ENCODE measurements at places on chromosomes 13 and 19.
A peak's percentile ranks its signal among the peaks of the same experiment; 100 is the strongest.

GRCh38 chr13:106163426-106163825, 372.0 kb downstream of the EFNB2 start:
- DNase-seq: no peak

- no peak for DNase-seq
These were observed 10.5 kb downstream of the PEAK3 start for GRCh38 chr19:2271234-2272103.

DNA sequence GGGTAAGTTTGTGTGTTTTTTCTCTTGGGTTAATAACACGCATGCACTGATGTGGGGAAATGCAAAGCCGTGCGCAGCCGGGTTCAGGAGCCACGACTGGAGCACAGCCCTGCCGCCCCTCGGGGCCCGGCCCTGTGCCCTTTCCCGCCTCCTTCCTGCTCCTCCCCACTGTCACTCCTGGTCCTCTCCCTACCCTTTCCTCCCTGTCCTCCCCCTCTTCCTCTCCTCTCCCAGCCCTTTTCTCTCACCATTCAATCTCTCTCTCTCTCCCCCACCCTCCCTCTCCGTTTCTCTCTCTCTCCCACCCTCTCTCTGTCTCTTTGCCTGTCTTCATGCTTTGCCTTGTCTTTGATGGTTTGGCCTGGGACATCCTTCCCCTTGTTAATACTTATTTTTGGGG, 27.2 kb downstream of the PLEKHJ1 start:
- DNase-seq: no peak

- no peak for DNase-seq
These were observed 1.3 kb upstream of the A1BG start for GRCh38 chr19:58354478-58355030.

DNA sequence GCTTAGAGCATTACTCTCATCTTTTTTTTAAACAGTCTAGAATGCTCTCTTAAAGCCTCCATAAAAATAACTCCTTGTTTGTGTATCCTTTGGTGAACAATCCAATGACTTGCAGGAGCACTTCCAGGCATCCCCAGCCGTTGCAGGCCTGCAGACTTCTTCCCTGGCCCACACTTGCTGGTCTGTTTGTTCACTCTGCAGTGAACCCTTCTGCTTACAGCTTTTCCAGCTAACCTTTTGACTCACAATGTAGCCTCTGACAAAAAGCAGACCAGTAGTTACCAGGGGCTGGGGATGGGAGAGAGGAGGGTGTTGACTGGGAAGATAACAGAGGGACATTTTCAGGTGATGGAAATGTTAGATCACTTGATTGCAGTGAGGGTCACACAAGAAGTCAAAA, 9.1 kb downstream of the GPR42 start:
- no peak for DNase-seq

DNA sequence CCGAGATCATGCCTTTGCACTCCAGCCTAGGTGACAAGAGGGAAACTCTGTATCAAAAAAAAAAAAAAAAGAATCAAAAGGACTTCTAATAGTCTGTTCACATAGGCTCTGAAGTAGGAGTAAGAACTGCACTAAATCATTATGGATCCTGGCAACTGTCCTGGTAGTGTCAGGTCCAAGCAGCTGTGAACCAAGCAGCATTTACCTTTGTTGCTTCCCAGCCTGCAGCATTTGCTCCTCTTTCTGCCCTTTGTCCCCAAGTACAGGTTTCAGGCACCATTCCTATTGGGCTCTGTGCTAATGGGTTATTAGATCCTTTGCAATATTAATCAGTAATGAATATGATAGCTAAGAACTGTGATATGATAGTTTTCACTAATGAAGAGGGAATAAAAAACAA, 77.4 kb upstream of the NBEA start:
- DNase-seq: no peak

- DNase-seq: peak; percentile 9
These were observed 56.5 kb downstream of the HSPH1 start for GRCh38 chr13:31105020-31105795.

DNA sequence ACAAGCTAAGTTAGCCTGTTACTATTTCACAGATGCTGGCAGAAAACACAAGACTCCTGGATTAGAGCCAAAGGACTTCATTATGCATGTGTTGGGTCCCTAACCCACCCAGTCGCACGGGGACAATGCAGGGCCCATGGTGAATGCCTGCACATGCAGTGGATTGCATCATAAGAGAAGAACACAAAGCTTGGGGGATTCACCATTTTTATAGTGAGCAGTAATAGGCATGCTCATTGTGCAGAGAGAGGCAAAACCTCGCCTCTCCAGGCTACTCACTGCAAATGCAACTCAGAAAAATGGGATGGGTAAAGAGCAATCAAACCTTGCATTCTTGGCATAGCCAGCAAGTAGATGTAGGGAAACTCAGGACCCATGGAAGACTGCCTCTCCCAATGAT, 115.8 kb downstream of the DIAPH3 start:
- no peak for DNase-seq

DNA sequence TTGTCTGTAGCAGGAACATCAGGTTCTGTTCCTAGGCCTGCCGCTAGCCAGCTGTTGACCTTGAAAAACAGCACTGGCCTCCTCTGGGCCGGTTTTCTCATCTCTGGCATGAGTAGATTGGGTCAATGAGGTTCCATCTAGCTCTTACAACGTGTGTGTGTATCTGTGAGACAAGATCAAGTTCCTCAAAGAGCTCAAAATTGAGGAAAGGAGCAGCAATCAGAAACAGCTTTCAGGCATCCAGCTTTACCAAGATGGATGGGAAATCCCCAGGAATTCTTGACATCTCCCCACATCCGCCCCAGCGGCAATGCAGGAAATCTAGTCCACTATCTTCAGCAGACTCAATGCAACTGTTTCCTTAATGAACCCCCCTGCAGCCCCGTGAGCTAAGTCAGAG, 4.9 kb downstream of the FLT1 start:
- DNase-seq: no peak

DNA sequence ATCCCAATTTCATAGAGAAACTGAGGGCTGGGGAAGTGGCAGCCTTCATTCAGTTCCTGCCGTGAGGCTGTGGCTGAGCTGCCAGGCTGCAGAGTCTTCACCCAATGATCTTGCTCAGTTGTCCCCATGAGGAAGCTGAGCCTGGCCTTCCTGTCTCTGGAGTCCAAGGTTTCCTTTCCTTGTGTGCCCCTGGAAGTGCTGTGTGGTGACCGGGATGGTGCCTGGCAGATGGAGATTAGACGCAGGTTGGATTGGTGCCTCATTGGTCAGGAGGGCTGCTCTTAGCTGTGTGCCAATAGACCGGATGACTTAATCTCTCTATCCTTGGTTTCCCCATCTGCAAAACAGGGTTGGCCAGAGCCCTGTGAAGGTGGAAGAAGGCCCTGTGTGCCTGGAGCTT, 24.6 kb downstream of the DNM2 start:
- no peak for DNase-seq

GRCh38 chr13:29497137-29497654, 98.3 kb downstream of the SLC7A1 start:
- DNase-seq: no peak

GRCh38 chr19:10104665-10105508, 1.3 kb upstream of the PPAN start:
- peak; percentile 67 for DNase-seq

DNA sequence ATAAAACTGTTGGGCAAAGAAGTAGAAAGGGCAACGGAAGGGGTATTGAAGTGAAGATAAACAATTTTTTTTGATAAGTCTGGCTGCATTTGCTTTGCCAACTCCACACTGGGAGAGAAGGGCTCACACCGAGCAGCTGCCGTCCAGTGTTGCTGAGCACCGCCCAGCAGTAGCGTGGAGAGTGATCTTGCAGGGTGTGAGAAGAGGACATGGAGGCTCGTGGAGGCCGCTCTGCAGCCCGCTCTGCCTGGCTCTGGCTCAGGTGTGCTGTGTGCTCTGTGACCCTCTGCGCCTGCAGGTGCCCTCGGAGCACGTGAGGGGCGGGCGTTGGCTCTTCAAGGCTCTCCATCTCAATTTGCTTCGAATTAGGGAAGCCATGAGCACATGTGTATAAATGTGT, 35.9 kb upstream of the TEX29 start:
- DNase-seq: no peak

DNA sequence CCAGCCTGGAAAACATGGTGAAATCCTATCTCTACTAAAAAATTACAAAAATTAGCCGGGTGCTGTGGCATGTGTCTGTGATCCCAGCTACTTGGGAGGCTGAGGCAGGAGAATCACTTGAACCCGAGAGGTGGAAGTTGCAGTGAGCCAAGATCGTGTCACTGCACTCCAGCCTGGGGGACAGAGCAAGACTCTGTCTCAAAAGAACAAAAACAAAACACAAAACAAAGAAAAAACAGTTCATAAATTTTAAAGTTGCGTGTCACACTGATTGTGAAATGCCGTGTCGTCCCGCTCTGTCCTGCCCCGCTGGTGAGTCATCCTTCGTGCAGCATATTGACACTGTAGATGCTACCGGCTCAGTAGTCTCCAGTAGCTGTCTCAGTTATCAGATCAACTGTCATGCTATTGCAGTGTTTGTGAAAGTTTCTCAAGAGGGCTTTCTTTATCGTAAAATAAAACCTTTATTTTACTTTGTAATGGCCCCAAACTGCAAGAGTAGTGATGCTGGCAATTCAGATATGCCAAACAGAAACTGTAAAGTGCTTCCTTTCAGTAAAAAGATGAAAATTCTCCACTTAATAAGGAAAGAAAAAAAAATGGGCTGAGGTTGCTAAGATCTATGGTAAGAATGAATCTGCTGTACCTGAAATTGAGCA, 36.4 kb upstream of the IGFL1 start:
- no peak for DNase-seq

GRCh38 chr13:25827831-25828465, 223.9 kb downstream of the SHISA2 start:
- DNase-seq: no peak

- DNase-seq: no peak
These were observed 10.6 kb upstream of the HAUS5 start for GRCh38 chr19:35601971-35602370.

DNA sequence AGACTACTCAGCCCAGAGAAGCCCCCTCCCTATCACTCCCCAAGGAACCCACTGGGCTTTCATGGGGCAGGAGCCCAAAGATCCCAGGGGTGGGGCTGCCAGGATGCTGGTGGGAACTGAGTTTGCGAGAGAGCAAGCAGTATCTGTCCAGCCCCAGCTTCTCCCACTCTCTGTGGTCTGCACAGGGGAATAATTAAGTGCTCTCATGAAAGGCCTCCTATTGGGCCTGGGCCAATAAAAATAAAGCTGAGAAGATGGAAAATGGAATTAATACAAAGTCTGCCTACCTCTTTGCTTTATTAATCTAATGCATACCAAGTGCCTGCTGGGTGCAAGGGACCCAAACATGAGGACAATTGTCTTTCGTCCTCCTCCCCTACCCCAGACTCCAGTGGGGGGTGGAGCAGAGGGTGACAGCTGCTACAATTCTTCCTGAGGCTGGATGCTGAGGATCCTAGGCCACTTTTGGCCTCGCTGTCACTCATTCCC, 5.4 kb downstream of the DDX39A start:
- no peak for DNase-seq

DNA sequence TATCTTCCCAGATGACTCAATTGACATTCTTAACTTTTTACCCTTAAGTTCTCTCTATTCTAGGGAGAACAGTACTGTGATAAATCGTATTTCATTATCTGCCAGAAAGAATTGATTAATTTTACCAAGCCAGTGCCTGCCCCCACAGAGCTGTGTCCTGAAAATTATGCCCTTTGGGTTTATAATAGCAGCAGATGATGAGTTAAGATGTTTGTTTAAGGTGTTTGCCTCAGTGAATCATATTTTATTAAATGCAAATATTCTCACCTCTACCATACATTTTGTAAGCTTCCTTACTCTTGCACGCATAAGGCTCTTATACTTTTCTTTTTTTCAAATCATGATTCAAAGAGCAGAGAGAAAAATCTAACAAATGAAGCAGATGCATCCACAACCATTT, 318.6 kb downstream of the DCT start:
- DNase-seq: no peak

DNA sequence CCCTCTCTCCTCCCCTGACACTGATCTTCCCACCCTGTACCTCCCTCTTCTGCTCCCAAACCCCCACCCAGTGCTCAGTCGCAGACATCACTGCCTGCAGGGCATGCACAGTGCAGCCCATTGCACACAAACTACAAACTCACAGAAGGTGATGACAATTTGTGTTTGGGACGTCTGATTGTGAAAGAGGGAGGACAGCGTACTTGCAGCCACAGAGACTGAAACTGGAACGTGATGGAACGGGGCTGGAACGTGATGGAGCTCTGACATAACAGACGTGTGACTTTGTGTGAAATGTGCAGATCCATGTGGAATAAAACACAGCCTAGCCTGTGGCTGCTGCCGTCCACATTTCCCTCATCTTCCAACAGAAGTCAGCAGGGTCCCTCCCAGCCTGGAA, 57.3 kb upstream of the CEACAM8 start:
- DNase-seq: no peak

DNA sequence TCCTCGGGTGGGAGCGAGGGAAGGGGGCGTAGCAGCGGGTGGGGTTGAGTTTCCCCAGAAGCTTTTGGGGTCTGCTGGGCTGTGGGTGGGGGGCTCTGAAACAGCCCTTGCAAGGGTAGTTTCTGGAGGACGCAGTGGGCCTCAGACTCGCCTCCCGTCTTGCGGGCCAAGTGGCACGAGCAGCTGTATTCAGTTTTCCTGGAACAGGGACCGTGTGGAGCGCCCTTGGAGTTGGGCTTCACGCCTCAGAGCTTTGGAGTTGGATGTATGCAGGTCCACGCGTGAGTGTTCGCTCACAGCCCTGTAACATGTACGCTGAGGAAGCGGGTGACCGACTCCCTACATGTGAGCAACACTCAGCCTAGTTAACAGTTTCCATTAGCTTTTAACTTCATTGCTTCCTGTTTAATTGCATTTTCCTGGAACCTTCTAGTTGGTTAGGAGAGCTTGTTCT, 603 bp downstream of the TM9SF2 start:
- DNase-seq: no peak
